ACHN (cell line): ENCODE measurements at places on chromosomes 4 and X.

DNA sequence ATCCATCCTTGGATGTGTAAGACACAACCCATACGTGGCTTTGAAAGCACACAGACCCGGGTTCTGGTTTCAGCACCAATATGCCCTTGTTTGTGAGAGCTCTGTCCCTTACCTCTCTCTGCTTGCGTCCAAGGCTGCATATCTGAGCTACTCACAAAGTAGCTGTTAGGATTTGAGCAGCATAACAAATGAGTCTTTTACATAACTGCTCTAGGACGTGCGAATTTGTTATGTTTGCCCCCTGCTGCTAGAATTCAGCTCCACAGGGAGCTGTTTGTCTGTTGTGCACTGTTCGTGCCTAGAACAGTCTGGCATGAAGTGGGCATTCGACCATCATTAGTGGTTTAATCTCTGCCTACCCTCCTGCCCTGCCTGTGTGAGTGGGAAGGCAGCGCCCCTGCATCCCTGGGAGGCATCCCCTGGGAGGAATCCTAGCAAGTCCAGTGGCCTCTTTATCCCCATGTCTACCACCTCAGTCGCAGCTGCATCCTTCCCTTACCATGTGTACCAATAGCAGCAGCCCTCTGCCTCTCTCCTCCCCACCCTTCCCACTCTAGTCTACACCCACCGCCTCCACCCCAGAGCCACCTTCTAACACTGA, 42.1 kb downstream of the SLC2A9 start:
- DNase-seq, result no peak

- DNase-seq, result peak; percentile 1
These were observed 27.5 kb downstream of the CCDC149 start for GRCh38 chr4:24885342-24885741.

DNA sequence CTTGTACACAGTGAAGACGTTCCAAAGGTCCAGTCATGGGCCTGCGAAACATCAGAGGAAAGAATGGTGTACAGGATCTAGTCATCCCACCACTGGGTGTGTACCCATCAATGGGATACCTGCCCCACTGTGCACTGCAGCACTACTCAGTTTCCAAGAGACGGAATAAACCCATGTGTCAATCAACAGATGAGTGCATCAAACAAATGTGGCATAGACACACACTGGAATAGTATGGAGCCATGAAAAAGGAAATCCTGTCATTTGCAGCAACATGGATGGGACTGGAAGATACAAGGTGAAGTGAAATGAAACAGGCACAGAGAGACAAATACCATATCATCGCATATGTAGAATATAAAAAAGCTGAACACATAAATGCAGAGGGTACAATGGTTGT, 48.0 kb downstream of the DHRSX start:
- DNase-seq, result no peak

DNA sequence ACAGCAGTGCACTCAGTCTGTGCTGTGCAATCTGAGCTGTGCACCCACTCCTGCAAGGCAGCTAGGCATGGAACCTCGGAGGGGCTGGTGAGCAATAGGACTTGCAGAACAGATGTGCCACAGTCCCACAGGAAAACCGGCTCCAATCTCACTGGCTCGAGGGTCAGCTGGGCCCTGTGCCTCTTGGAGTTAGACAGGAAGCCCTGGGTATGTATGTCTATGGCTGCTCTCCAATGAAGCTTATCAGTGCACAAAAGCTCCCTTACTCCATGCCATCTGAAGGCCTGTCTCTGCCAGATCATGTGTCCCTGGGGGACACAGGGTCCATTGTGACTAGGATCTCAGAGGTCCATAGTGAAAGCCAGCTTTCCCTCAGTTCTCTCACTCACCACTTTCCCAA, 335.8 kb downstream of the SH3BGRL start:
- DNase-seq, result no peak

- no peak for DNase-seq
These were observed 230.5 kb upstream of the LCORL start for GRCh38 chr4:18252052-18252451.

- no peak for DNase-seq
These were observed 148.0 kb downstream of the RAPGEF2 start for GRCh38 chr4:159250751-159251325.

DNA sequence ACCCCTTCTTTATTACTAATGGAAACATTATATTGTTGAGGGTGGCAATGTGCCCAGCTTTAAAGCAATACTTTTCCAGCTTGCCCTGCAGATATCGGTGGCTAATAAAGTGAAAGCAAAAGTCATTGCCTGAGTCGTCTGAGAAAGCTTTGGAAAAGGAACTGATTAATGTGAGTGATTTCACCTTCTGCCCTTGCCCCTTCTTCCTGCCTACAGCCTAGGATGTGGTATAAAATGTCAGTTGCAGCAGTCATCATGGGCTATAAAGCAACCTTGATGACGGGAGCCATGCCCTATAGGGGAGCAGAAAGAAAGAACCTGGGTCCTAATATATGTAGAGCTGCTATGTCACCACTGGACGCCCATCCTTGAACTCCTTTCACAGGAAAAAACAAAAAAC, 132.4 kb upstream of the USP9X start:
- peak; percentile 16 for DNase-seq

DNA sequence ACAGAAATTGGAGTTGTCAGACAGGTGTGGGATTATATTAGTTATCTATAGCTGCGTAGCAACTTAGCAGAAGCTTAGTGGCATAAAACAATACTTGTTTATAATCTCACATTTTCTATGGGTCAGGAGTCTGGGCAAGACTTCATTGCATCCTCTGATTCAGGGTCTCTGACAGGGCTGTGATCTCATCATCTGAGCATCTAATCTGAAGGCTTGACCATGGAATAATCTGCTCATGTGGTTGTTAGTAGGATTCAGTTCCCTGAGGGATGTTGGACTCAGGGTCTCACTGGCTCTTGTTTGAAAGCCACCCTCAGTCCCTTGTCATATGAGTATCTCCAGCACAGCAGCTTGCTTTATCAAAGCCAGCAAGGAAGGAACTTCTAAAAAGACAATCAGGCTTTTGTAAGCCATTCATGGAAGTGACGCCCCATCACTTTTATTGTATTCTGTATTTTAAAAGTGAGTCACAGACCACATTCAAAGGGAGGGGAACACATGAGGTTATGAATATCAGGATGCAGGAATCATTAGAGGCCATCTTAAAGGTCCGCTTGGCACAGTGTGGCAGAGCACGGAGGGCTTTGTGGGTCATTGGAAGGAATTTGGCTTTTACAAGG, 37.2 kb upstream of the FAM9B start:
- no peak for DNase-seq
